ENCODE measurements at places on chromosomes 13 and 19. TPM values are rescaled to one million over a fixed set of nuclear protein-coding genes. Genes with fewer than 3 reads are reported as not detected.

The PDX1 gene
- total RNA-seq = not detected

The SLC10A2 gene
- total RNA-seq = not detected

The ZNF581 gene
- 22.7 TPM for total RNA-seq

The THSD1 gene
- total RNA-seq = 4.3 TPM

The FAM124A gene
- total RNA-seq = 6.3 TPM

DNA sequence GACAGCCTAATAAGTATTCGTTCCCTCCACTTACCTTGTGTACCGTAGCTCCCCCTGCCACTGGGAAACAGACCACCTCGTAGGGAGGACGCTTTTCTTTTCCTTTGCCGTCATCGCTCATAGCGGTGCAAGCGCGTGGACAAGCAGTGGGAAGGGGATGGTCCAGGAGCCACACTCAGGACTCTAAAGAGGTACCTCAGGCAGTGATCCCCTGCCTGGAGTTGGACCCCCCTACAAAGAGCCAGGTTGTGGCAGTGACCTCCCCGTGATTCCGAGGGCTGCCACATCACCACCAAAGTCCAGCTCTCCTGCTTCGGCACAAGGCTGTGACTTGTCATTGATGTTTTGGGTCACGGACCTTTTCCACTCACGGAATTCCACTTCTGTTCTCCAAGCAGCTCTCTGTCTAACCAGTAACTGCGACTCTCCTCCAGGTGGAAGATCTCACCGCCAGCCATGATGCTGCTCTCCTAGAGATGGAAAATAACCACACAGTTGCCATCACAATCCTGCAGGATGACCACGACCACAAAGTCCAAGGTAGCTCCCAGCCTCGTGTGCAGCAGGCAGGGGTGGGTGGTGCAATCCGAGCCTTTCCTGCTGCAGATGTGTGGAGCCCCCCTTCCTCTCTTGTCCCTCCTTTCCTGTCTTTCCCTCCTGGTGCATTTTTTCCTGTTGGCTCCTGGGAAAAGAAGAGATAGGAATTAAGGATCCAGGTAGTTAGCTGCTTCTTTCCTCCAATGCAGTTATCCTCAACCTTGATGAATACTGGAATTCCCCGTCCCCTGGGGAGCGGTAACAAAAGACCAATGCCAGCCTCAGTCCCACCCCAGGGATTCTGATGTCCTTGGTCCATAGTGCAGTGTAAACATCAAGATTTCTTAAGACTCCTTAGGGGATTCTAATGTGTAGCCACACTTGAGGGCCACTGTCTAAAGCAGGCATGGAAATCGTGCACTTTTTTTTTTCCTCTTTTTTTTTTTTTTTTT lies 107.7 kb downstream of the SLC7A1 start:
- H3K4me1 ChIP-seq = no peaks in the 10 kb centered on the region
- H3K27me3 ChIP-seq = no peaks in the 10 kb centered on the region
- H3K27ac ChIP-seq = no peak overlapping the region

DNA sequence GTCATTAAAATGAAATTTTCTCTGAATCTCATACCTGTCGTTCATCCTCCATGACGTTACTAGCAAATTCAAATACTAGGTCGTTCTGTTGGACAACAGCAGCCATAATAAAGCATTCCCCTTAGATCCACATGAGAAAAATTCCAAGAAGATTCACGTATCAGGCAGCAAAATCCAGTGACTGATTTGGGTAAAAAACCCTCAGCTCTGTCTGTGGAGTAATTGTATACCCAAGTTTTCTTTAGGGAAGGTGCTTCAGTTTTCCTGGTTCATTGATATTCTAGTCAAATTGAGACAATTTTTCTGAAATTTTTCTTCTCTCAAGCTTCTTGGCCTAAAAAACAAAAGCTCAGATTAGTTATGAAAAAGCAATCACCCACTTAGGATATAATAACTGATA lies 37.2 kb downstream of the ELF1 start:
- H3K27ac ChIP-seq = peak overlapping the region; percentile 83
- H3K4me1 ChIP-seq = peaks cover 27% of the 10 kb centered on the region
- H3K27me3 ChIP-seq = no peaks in the 10 kb centered on the region
- no peaks in the 10 kb centered on the region for H3K36me3 ChIP-seq

DNA sequence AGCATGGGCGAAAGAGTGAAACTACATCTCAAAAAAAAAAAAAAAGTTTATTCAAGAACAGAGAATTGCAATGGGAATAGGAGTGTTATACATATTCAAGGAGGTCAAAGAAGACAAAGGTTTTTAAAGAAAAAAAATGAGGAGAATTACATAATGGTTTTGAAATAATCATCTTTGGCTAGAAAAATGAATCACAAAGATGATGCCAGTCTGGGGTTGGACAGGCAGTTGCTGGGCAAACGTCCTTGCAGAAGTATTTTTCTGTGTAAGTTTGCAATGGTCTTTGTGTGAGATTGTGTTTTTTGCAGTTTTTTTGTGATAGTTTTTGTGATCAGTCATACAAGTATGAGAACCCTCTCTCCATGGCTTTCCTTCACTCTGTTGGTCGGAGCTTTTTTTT lies 23.7 kb downstream of the LYPD3 start:
- H3K27me3 ChIP-seq = no peaks in the 10 kb centered on the region
- no peak overlapping the region for H3K4me3 ChIP-seq
- no peak overlapping the region for H3K27ac ChIP-seq

DNA sequence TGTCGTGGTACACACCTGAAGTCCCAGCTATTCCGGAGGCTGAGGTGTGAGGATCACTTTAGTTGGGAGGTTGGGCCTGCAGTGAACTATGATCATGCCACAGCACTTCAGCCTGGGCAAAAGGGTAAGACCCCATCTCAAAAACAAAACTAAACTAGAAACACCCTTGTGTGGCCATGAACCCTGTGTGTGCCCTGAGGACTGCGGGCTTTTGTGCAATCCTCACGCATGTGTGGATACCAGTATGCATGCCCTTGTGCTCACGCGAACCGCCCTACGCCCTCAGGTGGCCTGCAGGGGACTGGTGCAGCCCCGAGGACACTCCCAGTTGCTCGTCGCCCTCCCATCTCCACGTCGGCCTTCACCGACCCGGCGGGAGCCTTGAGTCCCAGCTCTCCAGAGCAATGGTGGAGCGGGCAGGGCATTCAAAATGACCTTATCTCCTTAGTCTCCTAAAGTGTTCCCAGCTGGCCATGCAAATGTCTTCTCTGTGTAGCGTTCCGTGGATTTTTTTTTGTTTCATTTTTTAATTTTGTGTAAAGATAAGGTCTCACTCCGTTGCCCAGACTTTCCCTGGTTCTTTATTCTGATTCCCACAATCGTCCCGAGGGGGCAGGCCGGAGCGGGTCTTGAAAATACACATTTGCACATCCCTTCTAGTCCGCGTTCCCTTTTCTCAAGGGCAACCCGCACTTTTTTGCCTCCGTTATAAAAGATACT lies 868 bp upstream of the EGLN2 start:
- peaks cover 42% of the 10 kb centered on the region for H3K4me1 ChIP-seq
- peak; percentile 76 for DNase-seq
- H3K27ac ChIP-seq = peak overlapping the region; percentile 94
- H3K4me3 ChIP-seq = peak overlapping the region; percentile 40
- H3K27me3 ChIP-seq = no peaks in the 10 kb centered on the region

GRCh38 chr19:42151782-42152684 lies 19.8 kb upstream of the POU2F2 start:
- DNase-seq = no peak
- H3K4me1 ChIP-seq = no peaks in the 10 kb centered on the region
- H3K27me3 ChIP-seq = peaks cover 3% of the 10 kb centered on the region
- no peak overlapping the region for H3K27ac ChIP-seq

- H3K27ac ChIP-seq = no peak overlapping the region
- H3K36me3 ChIP-seq = no peaks in the 10 kb centered on the region
- no peak overlapping the region for H3K4me3 ChIP-seq
Measured at GRCh38 chr13:75704927-75705288, 68.8 kb downstream of the LMO7 start.

DNA sequence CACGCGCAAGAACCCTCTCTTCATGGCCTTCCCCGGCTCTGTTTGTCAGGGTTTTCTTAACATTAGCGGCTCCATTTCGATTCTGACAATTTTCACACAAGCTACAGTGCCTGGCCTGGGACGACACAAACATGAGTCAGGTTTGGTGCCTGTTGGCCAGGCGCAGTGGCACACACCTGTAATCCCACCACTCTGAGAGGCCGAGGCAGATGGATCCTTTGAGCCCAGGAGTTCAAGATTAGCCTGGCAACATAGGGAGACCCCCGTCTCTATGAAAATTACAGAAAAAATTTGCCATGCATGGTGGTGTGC lies 1.9 kb upstream of the RAB20 start:
- H3K4me1 ChIP-seq = peaks cover 27% of the 10 kb centered on the region
- no peaks in the 10 kb centered on the region for H3K27me3 ChIP-seq
- H3K27ac ChIP-seq = no peak overlapping the region
- no peak overlapping the region for H3K4me3 ChIP-seq
- H3K36me3 ChIP-seq = no peaks in the 10 kb centered on the region

Measured in adrenal gland (tissue), 19 donors.